Memory B cell (primary cell): ENCODE measurements at places on chromosomes 7 and 10.

- DNase-seq, result no peak
Observed at GRCh38 chr7:44081266-44081748, 1.0 kb downstream of the POLM start.

GRCh38 chr10:48606530-48607355 lies 1.9 kb upstream of the ARHGAP22 start:
- no peak for DNase-seq

GRCh38 chr10:82628373-82628772 lies 753.4 kb downstream of the NRG3 start:
- no peak for DNase-seq

DNA sequence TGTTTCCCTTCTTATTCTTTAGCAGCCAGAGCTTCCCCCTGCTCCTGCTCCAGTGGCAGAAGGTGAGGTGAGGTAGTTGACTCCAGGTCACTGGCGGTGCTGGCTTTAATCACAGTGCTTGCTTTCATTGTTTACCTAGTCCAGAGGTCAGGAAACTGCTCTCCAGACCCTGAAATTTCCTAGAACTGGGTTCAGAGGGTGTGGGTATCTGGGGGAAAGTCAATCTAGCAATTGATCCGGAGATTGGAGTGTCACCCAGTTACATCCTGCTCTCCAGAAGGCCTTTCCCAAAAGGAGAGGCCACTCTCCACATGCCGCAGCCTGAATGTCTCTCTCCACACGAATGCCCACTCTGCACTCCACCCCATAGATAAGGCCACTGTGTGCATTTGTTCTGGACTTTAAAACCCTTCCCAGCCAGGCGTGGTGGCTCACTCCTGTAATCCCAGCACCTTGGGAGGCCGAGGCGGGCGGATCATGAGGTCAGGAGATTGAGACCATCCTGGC lies 2.1 kb upstream of the MBL2 start:
- DNase-seq, result no peak

- no peak for DNase-seq
Observed at GRCh38 chr10:62264702-62265436, 3.8 kb downstream of the RTKN2 start.

GRCh38 chr7:90828601-90829000 lies 232.5 kb downstream of the CDK14 start:
- DNase-seq, result no peak
